Left colon (tissue), 2 donors: ENCODE measurements at places on chromosomes 7 and 10.
A peak's percentile ranks its signal among the peaks of the same experiment; 100 is the strongest.

DNA sequence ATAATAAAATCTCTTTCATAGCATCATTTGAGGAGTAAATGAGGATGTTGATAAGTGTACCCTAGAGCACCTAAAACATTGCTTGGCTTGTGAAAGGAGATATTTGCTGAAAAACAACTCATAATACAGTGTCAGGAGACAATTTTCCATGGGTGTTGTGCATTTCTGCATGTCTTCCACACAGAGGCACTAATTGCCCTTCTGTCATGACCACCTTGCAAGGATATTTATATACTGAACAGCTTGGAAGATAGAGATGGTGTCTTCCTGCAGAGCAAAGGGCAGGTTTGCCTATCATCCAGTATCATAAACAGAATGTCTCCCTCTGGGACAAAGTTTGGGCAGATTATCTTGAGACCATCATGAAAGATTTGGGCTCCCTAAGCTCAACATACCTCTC, 495.2 kb upstream of the LRRN3 start:
- no peak for DNase-seq

GRCh38 chr10:13087986-13088618, 11.9 kb upstream of the OPTN start:
- DNase-seq, result no peak

DNA sequence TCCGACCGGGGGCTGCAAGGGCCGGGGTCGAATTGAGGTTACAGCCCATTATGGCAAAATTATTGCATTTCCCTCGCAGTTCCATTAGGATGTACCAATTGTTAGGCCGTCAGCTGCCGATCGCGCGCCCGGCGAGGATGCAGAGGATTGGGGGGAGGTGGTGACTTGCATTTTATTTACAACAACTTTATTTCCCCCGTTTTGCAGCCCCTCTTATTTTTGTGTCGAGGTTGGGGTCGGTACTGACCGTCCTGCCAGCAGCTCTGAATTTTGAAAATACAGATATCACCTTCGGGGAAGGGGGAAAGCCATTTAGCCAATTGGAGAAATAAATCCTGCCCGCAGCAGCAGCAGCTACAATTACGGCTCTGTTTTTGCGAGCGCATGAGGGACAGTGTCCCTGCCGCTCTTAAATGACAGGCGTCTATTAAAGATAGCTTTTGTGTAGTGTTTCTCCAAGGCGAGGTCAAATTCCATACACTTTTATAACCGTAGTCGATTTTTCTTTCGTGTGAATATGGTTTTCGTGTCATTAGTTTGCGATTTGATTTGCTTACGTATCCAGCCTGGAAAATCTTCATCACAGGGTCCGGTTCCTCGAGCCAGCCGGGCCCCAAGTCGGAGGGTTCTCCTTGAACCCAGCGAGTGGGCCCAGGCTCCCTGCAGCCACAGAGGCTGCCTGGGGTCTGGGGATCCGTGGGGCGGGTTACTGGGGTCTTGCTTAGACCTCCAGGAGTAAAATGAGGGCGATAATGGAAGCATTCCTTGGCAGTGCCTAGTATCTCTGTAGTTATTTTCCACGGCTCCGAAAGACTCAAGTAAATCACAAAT, 684 bp upstream of the HOXA5 start:
- DNase-seq, result no peak

GRCh38 chr7:8112685-8113084, 144.1 kb downstream of the GLCCI1 start:
- DNase-seq, result no peak

DNA sequence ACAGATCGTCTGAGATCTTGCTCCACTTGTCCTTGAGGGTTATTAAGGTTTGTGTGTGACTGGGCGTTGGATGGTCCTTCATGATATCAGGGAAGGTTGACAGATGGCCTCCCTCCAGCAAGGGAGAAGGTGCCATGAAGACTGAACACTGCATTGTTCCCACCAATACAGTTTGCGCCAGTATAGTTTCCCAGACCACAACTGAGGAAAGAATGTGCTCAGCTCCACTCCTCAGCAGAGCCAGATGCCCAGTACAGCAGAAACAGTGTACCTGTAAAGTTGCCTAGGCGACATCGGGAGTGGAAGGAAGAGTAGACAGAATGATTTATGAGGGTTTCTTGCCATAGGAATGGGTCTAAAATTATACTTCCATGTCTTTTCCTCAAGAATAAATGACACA, 137.5 kb downstream of the ST7 start:
- no peak for DNase-seq

DNA sequence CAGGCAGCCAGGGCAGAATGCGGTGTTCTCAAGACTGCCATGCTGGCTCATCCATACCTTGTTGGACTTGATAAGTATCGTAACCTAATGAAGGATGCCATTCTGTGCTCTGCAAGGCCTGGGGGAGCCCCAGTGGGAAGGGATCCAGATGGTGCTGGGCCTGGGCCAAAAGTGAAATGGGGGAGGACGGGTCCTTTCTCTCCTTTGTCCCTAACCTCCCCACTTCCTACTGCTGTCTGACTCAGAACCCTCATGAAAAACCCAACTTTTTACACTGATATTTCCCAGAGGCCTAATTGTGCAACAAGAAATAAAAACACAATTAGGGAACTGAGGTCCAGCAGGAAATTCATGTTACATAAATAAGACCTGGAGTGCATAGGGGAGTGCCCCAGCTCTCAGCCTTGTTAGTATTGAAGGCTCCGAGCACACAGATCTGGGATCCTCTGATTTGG, 193.7 kb upstream of the SVIL start:
- DNase-seq, result no peak

GRCh38 chr10:63521416-63522276, 445 bp downstream of the REEP3 start:
- DNase-seq, result peak; percentile 63

DNA sequence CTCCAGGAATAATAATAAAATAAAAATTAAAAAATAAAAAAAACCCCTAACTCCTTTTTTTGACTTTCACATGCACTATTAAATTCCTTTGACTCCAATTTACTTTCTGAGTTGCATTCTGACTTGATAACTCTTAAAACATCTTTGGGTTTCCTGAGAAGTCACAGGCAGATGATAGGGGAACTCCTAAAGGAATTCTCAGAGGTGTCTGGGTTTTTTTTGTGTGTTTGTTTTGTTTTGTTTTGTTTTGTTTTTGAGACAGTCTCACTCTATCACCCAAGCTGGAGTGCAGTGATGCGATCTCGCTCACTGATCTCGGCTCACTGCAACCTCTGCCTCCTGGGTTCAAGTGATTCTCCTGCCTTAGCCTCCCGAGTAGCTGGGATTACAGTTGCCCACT, 52.7 kb upstream of the APBB1IP start:
- no peak for DNase-seq

DNA sequence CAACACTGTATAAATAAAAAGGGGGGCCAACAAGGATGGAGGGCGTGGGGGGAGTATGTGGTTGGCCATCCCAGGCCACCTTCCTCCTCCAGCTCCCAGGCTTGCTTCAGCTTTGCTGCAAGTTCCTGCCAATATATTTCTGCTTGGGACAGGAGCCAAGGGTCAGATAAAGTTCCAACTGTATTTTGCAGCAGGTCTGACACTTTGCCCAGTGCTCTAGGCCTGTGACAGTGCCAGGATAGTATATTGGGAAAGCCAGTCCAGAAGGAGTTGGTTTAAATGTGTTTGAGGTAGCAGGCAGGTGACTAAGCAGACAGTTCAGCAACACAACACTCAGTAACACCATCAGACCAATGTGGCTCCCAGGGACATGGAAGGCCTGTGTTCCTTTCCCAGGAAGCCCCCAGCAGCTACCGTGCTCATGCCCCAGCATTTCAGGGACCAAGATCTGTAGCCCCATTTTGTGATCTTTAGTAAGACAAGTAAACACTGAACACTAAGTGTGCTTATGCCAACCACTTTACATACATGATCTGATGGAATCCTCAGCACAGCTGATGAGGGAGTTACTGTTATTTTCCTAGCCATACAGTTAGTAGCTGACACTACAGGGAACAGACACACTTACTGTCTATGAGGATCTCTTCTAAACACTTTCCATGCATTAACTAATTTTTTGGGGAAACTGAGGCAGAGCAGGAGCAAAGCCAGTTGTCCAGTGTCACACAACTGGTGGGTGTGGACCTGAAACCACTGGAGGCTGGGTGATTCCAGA, 38.9 kb downstream of the DNAJB12 start:
- DNase-seq, result peak; percentile 62

DNA sequence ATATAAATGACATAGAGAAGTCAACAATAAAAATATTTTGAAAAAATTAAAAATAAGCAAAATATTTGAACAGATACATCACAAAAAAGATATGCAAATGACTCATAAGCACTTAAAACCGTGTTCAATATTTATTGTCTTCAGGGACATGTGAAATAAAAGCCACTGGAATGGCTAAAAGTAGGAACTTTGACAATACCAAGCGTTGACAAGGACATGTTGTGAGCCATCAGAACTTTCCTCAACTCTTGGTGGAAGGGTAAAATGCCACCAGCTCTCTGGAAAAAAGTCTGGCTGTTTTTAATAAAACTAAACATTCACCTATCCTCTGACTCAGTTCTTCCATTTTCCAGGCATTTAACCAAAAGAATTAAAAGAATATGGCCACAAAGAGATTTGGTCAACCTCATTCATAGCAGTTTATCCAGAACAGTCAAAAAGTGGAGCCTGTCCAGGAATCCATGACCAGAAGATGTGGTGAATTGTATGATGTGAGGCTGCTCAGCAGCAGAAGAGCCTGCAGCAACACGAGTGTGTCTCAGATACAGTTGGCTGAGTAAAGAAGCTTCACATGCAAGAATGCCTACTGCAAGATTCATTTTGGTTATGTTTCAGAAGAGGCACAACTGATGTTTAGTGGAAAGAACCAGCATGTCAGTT, 7.1 kb upstream of the KLF6 start:
- no peak for DNase-seq

DNA sequence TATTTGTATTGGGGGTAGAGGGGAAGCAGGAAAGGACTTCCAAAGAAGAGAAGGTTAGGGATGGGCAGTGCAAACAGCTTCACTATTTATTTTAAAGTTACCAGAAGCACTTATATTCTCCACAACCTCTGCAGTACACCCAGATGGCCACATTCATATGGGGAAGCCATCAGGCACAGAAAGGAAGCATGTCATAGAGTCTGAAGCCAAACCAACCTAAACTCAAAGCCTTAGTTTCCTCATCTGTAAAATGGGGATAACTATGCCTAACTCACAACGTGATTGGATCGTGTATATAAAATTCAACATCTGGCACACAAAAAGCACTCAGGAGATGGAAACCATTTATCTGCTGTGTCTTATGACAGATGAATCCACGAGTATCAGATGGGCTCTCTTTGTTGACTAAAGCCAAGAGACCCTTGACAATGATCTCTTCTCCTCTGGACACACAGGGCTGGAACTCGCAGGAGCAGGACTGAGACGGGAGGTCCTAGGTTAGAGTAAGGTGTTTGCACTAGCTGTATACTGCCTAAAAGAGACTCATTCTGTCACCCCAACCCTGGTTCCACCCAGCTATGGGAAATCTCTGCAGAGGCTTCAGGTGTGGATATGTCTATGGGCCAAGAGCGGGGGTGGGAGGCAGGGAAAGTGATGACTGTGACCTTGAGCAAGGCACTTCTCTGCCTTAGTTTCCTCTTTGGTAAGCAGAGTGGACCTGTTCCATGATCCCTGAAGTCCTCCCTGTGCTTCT, 1.8 kb downstream of the KIAA1549 start:
- no peak for DNase-seq

GRCh38 chr10:57864765-57865680, 402.7 kb downstream of the IPMK start:
- DNase-seq, result peak; percentile 8

GRCh38 chr7:111903797-111904196, 302.4 kb downstream of the DOCK4 start:
- no peak for DNase-seq

GRCh38 chr7:138662076-138662990, 38.8 kb downstream of the SVOPL start:
- no peak for DNase-seq
